ENCODE measurements at places on chromosomes 2 and 18.

DNA sequence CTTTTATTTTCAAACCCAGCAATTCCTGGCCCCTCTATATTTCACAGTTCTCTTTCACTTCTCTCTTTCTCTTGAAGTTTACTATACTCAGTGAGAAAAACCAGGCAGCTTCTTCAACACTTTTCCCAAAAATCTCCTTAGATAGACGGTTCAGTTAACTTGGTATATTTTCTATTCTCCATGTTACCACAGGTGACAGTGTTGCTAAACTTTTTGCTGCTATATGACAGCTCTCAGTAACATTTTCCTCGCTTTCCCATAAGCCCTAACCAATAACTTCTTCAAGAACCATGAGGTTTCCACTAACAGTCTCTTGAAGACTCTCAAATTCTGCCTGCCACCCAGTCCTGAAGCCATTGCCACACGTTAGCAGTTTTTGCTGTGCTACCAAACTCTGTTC lies 45.8 kb downstream of the CYBRD1 start:
- DNase-seq, result no peak

GRCh38 chr2:144331674-144332355 lies 188.1 kb downstream of the ZEB2 start:
- DNase-seq, result no peak

GRCh38 chr2:61530749-61531148 lies 7.4 kb downstream of the XPO1 start:
- DNase-seq, result no peak

DNA sequence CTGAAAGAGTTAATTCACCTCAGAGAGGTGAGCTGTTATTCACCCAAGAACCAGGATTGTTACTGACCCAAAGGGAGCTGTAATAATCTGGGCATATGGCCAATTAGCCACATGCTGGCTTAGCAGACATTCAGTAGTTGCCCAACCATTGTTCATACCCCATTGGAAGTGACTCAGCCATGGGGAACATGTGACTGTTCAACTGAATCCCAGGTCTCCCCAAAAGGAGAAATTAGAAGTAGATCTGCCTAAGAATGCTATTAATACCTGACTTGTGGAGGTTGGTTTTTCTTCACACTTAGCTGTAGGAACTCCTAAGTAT lies 272.6 kb upstream of the UBE2E3 start:
- no peak for DNase-seq

DNA sequence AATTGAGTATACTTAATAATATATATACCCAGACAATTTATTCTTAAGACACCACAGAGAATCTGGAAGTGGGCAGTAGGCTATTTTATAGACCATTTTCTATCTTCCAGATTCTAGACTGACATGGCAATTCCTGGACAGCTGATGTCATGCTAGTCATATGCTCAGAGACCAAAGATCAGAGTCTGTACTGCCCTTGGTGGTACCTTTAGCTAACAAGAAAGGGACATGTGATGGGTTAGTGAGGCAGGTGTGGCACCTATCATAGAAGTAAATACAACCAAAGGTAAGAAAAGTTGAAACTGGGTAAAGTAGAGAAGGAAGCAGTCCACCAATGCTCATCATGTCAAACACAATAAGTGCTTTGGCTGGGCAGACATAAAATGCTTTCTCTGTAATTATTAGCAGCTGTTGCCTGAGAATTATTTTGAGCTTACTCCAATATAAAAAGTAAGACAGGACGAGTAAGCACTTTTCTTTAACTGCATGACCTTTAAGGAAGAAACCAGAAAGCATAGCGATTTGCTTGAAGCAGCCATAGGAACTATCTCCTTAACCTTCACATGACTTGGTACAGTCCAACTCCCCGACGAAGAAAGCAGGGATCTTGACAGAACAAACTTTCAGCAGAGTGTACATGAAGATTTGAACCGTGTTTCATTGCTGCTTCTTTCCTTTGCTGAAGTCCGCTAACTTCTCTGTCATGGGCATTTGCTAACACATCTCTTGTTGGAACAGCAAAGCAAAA lies 47.1 kb downstream of the SLC40A1 start:
- no peak for DNase-seq

DNA sequence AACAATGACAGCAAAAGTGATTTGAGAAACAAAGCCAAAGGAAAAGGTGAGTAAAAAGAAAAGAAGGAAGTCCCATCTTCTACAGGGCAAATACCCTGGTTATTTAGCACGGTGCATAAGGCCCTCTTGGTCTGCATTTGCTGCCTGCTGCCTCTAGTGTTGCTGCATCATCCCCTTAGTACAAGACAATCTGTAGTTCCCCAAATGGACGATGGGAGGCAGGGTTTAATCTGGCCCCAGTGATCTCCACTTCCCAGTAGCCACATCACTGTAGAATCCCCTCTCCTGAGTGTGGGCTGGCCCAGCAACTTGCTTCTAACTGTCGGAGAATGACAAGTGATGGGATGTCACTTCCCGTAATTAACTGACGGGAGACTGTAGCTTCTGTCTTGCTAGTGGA lies 85.1 kb downstream of the CTAGE1 start:
- no peak for DNase-seq

GRCh38 chr2:118176601-118177000 lies 88.3 kb downstream of the INSIG2 start:
- DNase-seq, result no peak

DNA sequence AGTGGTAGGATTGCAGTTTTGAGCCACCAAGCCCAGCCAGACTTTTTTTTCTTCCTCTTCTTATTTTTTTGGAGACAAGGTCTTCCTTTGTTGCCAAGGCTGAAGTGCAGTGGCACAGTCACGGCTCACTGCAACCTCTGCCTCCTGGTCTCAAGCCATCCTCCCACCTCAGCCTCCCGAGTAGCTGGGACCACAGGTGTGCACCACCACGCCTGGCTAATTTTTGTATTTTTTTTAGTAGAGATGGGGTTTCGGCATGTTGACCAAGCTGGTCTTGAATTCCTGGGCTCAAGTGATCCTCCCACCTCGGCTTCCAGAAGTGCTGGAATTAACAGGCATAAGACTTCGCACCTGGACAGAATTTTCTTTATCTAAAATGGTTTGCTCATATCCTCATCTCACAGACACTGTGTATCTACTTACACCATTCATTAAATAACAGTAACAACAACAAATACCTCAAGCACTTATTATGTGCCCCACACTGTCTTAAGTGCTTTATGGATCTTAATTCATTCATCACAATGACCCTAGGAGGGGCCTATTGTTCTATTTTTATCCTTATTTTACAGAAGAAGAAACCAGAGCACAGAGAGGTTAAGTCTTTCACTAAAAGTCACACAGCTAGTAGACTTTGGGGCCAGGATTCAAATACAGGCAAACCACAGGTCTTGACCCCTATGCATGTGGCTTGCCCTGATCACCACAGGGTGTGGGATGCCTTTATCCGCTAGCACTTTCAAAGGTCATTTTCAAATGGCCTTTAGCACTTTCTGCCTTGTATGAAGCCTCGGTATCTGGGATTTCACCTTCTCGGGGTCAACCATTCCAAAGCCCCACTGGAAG lies 39.6 kb downstream of the MYCN start:
- DNase-seq, result no peak

- no peak for DNase-seq
Observed at GRCh38 chr2:106124106-106124756, 69.9 kb downstream of the UXS1 start.

DNA sequence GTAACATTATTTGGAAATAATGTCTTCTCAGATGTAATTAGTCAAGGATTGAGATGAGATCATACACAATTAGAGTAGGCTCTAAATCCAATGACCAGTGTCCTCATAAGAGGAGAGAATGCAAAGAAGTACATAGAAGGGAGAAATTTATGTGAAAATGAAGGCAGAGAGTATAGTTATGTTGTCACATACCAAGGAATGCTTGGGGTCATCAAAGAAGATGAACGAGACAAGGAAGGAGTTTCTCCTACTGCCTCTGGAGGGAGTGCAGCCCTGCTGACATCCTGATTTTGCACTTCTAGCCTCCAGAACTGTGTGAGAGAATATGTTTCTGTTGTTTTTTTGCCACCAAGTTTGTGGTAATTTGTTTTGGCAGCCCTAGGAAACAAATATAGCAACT lies 100.1 kb downstream of the GALNT13 start:
- no peak for DNase-seq

GRCh38 chr18:46209161-46209560 lies 105.0 kb downstream of the HAUS1 start:
- no peak for DNase-seq

DNA sequence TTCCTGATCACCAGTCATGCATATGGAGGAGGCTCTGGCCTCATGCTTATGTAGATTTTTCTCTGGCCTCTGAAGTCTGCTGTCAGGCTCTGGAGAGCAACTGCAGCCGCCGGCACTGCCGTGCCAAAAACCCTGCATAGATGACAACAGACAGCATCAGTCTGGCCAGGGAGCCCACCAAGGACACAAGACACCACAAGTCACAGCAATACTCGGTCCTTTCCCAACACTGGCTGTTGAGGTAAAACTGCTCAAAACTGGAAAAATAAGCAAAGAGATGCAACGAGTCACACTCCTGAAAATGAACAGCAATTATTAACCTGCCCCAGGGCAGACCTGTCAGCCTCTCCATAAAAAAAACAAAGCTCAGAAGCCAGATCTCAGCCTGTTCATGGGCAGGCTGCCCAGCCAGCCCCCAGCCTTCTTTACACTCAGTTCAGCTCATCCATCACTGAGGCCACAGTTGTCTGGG lies 186.0 kb upstream of the RAB6C start:
- DNase-seq, result no peak

Data from stimulated activated CD4-positive, alpha-beta T cell treated with anti-CD3 and anti-CD28 coated beads, Interleukin-4, amount 100 ng/mL, for 4 hours (primary cell).